ENCODE measurements at places on chromosomes 4 and X.

GRCh38 chrX:39811376-39811775, 286.4 kb downstream of the BCOR start:
- DNase-seq = no peak

- peak; percentile 86 for DNase-seq
Observed at GRCh38 chr4:143184503-143185252, at the start of gene USP38. USP38 (plus strand) TSS chr4:143184917; CDS start chr4:143185451, 534 bp downstream.

- no peak for DNase-seq
Observed at GRCh38 chr4:83217721-83218522, 66.7 kb downstream of the COQ2 start.

DNA sequence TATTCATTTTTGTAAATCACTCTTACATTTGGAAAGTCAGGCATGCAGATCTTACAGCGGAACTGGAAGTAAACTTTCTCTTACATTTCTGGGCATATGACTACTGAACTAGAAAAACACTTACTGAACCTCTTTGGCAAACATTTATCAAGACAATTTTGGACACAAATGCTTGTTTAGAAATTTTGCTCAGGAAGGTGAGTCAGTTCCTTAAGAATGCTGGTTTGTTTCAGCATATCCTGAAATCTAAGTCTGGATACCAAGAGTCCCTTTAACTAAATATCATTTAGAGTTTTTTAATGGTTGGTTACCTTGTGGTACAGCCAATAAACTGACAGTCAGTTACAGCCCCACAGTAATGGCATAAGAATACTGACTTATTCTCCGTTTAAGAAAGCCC, 15.0 kb downstream of the SHISA3 start:
- DNase-seq = no peak

GRCh38 chrX:97372001-97372766, 488.5 kb downstream of the RPA4 start:
- peak; percentile 5 for DNase-seq

DNA sequence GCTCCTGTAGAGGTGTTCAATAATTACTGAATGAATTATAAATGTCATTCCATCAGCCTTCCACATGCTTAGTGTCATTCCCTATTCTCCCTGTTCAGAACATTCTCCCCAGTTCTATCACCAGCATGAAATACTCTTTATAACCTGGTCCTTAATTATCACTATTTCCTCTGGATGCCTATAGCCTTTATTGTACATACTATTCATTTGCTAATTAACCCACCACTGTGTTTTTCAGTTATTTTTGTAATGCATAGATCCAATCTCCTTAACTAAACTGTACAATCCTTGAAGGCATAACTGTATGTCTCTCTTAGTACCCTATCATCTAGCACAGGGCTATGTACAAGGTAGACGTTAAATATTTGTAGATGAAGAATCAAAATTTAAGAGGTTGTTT, 1.2 kb downstream of the ABCB7 start:
- DNase-seq = no peak

DNA sequence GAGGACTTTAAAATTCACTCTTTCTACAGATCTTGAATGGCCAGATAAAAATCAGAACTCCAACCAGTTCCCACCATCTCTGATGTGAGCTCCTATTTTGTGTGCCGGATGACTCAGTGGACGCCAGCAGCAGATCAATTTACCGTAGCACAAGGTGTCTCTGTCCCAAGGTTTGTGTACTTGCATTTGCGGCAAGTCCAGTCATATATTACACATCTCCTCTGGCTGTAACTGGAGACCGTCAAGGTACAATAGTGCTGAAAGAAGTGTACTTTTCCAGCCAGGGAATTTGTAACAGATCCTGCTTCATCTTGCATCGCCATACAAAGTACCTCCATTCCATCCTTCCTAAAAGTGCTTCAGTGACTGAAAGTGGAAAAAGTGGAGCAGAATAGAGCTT, 108.2 kb upstream of the SORBS2 start:
- DNase-seq = no peak

DNA sequence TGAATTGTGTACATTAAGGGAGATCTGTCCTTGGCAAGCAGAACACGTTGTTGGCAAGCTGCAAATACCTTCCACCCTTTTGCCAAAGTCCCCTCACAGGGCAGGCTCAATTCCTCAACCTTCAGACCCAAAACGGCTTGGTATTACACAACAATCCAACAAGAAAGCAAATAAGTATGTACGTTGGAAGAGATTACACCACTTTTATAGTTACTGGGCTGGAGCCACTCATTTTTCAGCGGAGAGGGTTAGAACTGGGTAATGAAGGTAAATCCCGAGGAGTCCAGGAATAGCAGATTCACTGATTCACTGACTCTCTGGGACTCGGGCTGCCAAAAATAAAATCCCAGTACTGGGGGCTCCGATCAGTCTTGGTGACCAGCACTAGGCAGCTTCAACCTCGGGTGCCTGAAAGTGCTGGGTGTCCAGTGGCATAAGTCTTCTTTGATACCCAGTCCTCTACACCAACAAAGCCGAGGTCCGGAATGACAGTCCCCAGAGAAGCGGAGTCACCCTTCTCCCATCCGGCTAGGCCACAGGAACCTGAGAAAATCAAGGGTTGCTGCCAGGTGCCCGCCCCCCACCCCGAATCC, 587 bp downstream of the TIMM8A start:
- DNase-seq = no peak

DNA sequence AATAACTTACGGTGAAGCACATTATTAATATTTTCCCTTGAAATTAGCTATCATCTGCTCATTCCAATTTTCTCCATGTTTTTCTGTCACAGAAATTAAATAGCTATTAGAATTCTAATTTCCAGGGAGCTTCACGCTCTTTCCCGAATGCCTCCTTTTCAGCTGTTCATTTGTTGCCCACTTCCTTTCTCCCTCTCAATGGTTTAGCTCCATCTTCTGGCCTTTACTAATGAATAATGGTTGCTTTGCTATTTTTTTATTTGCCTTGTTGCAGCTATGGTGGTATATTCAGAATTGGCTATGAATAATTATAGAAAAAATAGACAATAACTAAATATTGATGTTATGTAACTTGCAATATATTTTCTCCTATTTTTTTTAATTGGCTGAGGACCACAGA, 70.5 kb downstream of the GRIA2 start:
- DNase-seq = no peak

DNA sequence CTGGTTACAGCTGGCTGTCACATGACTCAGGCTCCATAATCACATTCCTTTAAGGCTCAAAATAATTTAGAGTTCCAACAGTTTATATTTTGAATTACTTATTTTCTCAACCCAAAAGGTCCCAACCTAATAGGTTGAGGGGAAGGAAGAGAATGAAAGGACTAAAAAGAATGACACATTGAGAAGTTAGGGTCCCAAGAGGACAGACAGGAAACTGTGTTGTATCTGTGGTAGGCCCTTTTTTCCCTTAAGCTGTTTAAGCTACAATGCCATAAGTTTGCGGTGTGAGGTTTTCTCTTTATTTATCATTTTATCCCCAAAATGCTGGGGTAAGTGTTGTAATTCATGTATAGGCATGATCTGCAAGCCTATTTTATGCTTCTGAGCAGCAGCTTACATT, 290.2 kb downstream of the ZNF674 start:
- no peak for DNase-seq

DNA sequence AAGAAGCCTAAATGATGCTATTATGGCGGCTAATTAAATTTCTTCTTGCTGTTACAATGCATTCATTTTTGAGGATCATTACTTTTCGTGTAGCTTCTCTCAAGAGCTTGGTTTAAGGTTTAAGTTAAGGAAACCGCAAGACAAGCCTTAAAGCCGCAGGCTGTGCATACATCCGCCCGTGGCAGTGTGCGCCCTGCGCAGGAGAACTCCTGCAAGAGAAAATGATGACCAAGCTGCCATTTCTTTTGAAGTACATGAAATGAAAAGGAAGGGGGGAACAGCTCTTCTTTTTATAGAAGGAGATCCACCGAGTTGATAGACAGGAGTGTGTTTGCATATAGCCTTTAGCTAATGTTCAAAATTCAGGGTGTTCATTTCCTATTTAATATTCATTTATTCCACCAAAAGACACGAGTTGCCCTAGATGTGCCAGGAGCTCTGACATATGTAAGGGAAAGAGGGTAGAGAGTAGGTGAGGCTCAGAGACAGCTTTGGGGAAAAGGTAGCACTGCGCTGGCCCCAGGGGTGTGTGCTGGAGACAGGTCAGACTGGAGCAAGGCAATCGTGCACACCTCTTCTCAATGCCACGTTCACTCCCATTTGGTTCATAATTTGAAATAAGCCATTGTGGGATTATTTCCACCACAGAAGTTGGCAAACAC, 112.1 kb upstream of the LDB2 start:
- no peak for DNase-seq

GRCh38 chr4:33226133-33226532, 2506.0 kb downstream of the PCDH7 start:
- no peak for DNase-seq

DNA sequence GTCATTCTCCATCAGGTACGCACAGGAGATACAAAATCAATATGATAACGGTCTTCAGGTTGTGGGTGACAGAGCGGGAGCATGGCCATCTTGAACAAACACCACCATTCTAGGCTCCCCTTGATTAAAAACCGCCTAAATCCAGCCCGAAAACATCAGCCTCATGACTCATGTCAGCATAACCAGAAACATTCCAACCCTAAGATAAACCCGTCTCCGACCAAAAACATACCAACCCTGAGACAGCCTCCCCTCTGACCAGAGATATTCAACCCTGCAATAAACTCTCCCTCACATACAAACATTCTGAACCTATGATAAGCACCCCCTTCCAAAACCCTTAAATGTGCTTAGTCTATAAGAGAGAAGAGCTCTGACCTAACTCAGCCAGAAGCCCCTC, 157.9 kb downstream of the DHRSX start:
- no peak for DNase-seq

DNA sequence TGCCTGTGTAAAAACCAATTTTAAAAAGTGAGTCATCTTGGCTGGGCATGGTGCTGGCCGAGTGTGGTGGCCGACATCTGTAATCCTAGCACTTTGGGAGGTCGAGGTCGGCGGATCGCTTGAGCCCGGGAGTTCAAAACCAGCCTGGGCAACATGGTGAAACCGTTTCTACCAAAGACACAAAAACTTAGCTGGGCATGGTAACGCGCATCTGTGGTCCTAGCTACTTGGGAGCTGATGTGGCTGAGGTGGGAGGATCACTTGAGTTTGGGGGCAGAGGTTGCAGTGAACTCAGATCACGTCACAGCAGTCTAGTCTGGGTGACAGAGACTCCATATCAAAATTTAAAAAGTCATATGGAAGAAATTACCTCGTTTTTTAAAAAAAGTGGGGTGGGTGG, 7.6 kb downstream of the RLIM start:
- no peak for DNase-seq

DNA sequence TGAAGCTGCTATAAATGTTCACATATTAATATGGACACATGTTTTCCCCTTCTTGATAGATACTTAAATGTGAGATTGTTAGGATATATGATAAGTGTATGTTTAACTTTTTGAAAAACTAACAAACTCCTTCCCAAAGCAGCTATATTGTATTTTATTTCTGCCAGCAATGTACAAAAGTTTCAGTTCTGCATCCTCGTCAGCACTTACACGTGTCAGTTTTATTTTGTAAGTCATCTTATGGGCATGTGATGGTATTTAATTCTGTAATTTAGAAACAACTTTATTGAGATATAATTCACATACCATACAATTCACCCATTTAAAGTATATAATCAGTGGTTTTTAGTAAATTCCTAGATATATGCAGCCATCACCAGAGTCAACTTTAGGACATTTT, 31.6 kb downstream of the RAPGEF2 start:
- no peak for DNase-seq

DNA sequence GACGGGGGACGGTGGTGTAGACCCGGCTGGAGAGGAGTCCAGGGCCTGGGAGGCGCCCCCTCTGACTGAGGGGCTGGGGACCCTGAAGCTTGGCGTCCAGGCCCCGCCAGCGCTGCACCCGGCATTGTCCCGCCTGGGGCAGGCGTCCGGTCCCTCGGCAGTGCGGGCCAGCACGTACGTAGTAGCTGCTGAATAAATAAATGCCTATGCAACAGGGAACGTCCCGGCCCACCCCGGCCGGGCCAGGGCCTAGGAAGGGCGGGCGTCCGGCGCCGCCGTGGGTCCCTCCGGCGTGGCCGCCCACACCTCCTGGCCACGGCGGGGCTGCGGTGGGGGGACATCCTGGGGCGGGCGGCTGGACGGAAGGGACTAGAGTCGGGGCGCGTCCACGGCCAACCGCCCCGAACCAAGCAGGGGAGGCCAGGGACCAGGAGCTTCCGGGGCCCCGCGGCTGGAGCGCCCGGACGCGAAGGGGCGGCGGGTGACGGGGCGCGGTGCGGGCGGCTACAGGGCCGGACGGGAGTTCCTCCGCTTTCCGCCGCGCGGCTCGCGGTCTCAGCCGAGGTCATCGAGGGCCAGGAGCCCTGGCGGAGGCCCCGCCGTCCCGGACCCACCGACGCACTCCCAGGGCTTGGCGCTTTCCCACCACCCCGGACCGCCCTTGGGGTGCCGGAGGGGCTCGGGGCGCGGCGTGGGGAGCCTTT, 886 bp upstream of the WWC2 start:
- DNase-seq = no peak

DNA sequence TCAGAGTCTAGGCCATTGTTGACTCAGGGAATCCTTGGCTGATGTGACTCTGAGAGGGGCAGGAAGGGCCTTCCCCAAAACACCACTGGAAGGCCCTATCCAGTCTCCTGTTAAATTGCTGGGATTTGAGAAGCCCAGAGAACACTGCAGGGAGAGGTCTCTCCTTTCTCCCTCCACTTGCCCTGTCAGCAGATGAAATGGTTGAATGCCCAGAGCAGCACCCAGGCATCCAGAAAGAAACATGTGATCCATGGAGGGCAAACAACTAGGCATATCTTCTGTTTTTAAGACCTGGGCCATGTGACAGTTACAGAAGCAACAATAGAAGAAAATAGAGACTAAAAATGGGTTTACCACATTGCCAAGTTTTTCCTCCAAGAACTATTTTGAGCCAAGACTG, 291.1 kb downstream of the QDPR start:
- no peak for DNase-seq

DNA sequence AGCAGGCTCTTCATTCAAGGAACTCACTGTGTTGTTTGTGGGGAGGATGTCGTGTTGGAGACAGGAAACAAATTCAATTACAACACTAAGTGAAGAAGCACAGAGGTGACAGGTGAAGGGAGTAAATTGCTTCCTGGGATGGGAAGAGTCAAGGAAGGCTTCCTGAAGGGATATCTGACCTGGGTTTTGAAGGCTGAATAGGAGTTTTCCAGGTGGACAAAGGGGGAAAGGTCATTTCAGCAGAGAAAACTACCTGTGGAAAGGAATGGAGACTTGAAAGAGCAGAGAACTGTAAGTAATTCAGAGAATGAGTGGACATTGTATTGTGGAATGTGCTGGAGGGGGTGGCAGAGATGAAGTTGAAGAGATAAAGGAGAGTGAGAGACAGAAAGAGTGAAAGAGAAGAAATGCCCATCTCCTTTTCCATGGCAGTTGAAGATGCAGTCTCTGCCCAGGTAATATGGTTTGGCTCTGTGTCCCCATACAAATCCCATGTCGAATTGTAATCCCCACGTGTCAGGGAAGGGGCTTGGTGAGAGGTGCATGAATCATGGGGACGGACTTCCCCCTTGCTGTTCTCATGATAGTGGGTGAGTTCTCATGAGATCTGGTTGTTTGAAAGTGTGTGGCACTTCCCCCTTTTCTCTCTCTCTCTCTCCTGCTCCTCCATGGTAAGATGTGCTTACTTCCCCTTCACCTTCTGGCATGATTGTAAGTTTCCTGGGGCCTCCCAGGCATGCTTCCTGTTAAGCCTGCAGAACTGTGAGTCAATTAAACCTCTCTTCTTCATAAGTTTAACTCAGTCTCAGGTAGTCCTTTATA, 205.7 kb upstream of the BCOR start:
- DNase-seq = no peak

All from NCI-H1105 treated with DMSO at 0.1 percent for 48 hours (cell line).